ENCODE measurements at places on chromosomes 13 and 19. TPM values are rescaled to one million over a fixed set of nuclear protein-coding genes. Genes with fewer than 3 reads are reported as not detected.

Gene OR7D2
- total RNA-seq = 0.06 TPM

Gene C19orf18
- 0.40 TPM for total RNA-seq

DNA sequence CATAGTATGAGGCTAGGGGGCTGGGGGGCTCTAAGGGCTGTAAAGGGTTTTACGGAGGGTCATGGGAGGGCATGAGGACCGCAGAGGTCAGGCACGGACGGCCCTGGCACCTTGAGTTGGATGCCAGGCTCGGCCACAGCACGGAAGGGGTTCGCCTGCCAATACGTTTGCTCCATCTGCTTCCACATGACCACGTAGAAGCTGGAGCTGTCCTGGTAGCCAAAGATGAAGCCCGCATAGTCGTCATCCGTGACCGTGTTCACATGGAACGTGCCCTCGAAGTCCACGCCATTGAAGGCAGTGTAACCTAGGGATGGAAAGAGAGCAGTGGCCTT is 6.4 kb downstream of the COMP start:
- DNase-seq = no peak
- H3K36me3 ChIP-seq = peaks cover 35% of the 10 kb centered on the region
- peaks cover 32% of the 10 kb centered on the region for H3K4me1 ChIP-seq
- H3K27me3 ChIP-seq = peaks cover 56% of the 10 kb centered on the region

DNA sequence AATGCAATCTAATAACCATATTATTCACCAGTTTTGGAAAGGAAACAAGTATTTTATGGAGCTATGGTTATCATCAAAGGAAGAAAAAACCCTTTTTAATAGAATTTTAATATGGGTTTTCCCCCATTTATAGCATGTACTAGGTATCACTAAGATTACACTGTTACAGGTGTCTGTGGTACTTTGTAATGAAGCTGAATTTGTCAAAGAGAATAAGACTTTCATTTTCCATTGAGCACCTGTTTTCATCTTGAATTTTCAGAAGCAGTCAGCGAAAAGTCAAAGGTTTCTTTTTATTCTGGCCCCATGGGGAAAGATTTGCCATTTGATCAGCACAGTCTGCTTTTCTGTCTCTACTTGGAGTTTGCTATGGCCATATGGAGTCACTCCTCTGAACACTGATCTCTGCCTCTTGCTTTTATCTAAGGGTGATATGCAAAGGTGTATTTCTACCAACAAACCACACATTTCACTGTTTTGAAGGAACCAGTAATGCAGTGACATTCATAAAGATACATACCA is 590.0 kb downstream of the DCT start:
- no peak overlapping the region for H3K4me3 ChIP-seq
- no peaks in the 10 kb centered on the region for H3K4me1 ChIP-seq
- H3K27ac ChIP-seq = no peak overlapping the region
- H3K27me3 ChIP-seq = no peaks in the 10 kb centered on the region
- no peak for DNase-seq
- H3K36me3 ChIP-seq = no peaks in the 10 kb centered on the region

- no peaks in the 10 kb centered on the region for H3K27me3 ChIP-seq
- DNase-seq = peak; percentile 58
- peaks cover 5% of the 10 kb centered on the region for H3K4me1 ChIP-seq
- H3K27ac ChIP-seq = peak overlapping the region; percentile 99
Observed at GRCh38 chr13:48976576-48977285, 1.0 kb downstream of the FNDC3A start.

DNA sequence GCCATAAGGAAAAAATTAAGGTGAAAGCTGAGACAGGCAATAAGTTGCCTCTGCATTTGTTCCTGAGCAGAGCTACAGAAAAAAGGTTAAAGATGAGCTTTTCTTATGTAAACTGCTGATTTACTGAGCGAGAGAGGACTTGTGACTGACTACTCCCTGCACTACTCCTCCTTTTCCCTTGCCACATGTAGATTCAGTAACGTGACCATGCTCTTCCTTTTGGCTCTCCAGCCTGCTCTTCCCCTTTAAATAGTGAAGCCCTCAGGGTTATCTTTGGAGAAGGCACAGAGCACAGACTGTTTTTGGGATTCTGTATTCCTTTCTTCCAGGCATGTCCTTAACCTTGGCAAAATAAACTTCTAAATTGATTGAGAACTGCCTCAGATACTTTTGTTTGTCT is 630.2 kb downstream of the UQCRFS1 start:
- no peaks in the 10 kb centered on the region for H3K36me3 ChIP-seq
- H3K4me1 ChIP-seq = peaks cover 4% of the 10 kb centered on the region
- DNase-seq = no peak
- no peaks in the 10 kb centered on the region for H3K27me3 ChIP-seq
- H3K27ac ChIP-seq = no peak overlapping the region
- no peak overlapping the region for H3K4me3 ChIP-seq

DNA sequence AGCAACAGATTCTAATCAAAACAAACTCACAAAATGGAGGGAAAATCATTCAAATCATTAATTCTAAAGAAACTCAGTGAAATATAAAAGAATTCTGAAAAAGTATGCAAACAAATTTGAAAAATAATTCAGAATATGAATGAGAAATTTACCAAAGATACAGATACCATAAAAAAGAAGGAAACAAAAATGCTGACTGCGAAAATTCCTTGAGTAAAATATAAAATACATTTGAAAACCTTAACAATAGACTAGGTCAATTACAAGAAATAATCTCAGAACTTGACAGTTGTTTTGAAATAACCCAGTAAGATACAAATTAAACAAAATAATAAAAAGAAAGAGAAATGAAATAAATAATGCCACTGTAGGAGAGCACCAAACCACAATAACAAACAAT is 1289.0 kb downstream of the SLITRK1 start:
- no peak for DNase-seq
- no peaks in the 10 kb centered on the region for H3K4me1 ChIP-seq
- H3K27me3 ChIP-seq = no peaks in the 10 kb centered on the region
- H3K4me3 ChIP-seq = no peak overlapping the region
- H3K27ac ChIP-seq = no peak overlapping the region
- no peaks in the 10 kb centered on the region for H3K36me3 ChIP-seq

DNA sequence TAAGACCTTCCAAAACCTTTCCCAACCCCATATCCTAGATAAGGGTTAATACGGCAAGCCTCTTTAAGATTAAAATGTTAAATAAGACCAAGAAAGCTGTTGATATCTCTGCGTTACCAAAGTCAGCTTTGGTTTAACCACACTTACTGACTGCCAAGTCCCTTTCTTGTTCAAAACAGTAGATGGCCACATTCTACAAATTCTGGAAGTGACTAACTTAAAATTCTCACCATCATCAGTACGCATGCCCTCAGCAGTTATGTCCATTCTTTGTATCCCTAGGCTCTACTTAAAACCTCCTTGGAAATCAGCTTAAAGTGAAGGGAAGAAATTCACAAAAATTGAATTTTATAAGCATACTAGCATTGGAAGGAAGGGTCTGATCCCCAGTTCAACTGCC is 23.6 kb downstream of the SOHLH2 start:
- no peak for DNase-seq
- no peaks in the 10 kb centered on the region for H3K4me1 ChIP-seq
- no peaks in the 10 kb centered on the region for H3K27me3 ChIP-seq
- no peak overlapping the region for H3K27ac ChIP-seq
- H3K36me3 ChIP-seq = no peaks in the 10 kb centered on the region

DNA sequence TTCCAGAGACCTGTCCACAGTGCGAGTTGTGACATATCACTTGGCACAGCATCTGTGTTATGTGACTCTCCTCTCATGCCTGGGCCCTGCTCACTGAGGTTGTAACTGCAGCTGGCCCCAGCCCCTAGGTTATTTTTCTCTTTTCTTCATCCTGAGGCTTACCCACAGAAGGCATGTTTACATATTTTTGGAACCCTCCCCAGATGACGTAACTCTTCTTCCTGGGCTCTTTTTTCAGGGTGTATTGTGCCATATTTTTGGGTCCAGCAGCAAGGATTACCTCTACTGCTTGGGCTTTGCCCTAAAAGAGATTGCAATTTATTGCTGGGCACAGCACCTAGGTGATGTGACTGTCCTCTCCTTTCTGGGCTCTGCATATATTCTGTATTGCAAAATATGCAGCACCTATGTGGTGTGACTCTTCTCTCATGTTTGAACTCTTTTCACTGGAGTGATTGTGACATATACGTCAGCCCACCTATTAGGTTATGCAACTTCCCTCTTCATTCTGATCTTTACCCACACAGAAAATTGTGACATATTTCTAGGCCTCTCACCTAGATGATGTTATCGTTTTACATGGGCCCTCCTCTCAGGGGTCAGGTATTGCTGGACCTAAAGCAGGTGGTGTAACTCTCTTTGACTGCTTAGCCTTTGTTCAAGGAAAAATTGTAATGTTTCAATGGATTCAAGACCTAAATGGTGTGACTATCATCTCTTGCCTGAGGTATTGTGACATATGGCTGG is 64.5 kb upstream of the ZNF724 start:
- H3K27ac ChIP-seq = no peak overlapping the region
- H3K4me3 ChIP-seq = no peak overlapping the region
- no peak for DNase-seq
- H3K27me3 ChIP-seq = no peaks in the 10 kb centered on the region

GRCh38 chr13:37011002-37011401 is 10.4 kb downstream of the EXOSC8 start:
- peaks cover 14% of the 10 kb centered on the region for H3K36me3 ChIP-seq
- no peak for DNase-seq
- no peaks in the 10 kb centered on the region for H3K27me3 ChIP-seq
- H3K4me3 ChIP-seq = no peak overlapping the region

Measured in spinal cord (tissue), 10 donors.